Activated T-helper 2 cell treated with anti-CD3 and anti-CD28 coated beads, Interferon-gamma antibody, Interleukin-2, Interleukin-4, amounts not matched to agents 10 μg/mL and 5 μg/mL and 100 μg/mL, durations not matched to agents 14 hours and 24 hours and 36 hours (primary cell): ENCODE measurements at places on chromosomes 6 and 20.

DNA sequence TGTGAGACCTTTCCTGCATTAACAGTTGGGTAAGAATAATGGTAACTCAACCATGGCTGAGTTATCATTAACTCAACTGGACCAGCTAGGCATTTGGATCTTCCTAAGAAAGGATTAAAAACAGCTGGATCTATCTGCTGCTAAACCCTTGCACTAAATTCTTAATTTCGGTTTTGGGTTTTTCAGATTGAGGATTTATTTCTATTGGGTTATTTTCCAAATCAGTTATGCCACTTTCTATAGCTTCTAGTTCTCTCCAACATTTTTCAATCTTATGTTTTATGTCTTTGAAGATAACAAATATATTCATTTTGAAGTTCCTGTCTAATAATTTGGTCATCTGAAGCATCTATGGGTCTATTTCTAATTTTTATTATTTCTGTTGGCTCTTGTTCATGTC, 92.5 kb downstream of the KIF13A start:
- no peak for DNase-seq

- no peak for DNase-seq
These were observed 18.3 kb upstream of the CITED2 start for GRCh38 chr6:139392794-139393193.

- DNase-seq = no peak
These were observed 29.8 kb downstream of the DAAM2 start for GRCh38 chr6:39821742-39822532.

- DNase-seq = no peak
These were observed 167.3 kb downstream of the ARHGAP18 start for GRCh38 chr6:129542705-129543104.

GRCh38 chr6:12266571-12266970, 23.6 kb upstream of the EDN1 start:
- DNase-seq = no peak

DNA sequence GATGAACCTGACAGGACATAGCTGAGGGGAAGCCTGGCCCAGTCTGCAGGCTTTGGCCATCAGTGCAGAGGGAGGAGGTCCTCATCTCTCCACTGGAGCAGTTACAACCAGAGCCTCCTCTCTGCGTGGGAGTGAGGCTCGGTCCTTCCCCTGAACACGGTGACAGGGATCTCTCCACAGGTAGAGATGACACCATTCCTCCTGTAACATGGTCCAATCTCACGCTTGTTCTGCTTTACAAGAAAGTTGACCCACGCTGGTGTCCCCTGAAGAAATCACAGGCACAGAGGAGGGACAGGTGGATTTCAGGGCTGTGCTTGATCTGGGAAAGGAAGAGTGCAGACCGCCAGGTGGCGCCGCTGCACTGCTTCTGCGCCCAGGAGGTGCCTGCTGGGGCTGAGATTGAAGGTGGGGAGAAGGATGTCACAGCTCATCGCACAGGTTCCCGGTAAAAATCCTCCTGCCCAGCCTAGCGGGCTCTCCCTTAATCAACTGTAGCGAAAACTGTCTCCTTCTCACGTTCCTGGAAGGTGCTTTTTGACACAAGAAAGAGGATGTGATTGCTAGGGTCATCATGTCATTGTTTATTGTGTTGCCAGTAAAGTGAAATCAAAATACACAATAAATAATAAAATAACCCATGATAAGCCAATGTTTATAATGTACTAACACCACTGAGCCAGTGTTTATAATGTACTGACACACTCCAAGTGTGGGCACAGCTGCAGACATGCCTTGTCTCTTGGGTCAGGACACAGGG, 20.4 kb downstream of the HLA-G start:
- DNase-seq = peak; percentile 70

DNA sequence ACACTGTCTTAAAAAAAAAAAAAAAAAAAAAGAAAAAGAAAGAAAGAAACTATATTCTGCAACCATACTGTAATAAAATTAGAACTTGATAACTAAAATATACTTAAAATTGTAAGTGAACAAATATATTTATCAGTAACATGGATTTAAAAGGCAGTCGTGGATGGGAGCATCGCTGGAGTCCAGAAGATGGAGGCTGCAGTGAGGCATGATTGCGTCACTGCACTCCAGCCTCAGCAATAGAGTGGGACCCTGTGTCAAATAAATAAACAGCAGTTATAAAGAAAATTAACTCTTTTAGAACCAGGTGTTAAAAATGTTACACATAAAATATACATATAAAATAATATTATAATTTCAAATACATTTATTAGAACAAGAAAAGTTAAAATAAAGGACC, 8.7 kb downstream of the PSMB9 start:
- no peak for DNase-seq

DNA sequence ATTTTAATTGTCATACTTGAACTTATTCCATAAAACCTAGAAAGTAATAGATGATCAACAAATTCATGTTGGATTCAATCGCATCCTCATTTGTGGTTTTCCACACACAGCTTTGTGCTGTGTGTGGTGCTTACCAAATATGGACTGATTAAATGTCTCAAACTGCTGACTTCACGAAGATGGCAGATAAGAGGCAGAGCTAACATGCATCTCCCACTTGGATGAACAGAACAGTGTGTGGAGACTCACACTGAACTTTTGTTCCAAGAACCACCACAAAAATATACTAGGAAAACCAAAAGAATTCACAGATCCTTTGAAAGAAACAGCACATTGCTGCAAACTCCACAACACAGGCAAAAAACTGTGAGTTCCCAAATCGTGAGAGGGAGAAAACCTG, 603.7 kb downstream of the TENT5A start:
- DNase-seq = no peak

DNA sequence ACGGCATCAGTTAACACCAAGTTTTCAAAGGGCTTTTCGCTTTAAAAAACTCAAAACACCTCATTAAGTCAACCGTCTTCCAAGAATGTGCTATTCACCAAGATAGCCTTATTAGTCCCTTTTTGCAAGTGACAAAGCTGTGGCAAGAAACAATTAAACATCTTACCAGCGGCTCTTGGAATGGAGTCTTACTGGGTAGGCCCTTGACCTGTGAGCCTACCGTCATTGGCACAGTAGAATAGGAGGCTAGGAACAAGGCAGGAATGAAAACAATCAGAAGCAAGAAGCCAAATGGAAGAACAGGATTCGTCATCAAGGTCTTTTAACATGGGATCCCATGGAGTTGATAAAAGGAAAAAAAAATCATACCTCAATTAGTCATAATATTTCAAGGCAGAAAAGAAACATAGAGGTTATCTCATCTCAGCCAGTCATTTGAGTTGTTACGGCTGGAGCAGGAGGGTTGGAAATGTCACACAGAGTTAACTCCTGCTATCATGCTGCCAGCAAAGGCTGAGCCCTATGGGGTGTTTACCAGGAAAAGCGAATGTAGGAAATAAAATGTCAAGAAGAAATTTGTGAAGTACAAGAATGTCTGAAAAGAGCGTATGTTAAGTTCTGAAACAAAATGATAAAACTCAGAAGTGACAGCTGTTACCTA, 236.4 kb downstream of the UST start:
- DNase-seq = no peak

DNA sequence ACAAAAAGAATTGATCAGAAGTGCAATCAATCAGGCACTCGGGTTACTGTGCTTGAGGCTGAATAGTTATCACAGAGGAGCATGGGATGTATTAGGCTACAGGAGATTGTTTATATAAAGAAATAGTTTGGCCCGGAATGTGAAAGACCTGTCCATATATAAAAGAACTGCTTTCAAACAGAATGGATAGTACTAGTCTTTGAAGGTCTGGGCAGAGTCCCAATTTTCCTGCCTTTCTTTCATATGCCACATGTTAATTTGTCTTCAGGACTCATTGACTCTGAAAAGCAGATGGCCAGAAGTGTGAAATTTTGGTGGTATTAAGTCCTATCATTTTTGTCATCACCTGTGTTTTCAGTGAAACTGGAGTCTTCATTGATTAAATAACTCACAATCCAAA, 314.5 kb downstream of the EYA4 start:
- DNase-seq = no peak

DNA sequence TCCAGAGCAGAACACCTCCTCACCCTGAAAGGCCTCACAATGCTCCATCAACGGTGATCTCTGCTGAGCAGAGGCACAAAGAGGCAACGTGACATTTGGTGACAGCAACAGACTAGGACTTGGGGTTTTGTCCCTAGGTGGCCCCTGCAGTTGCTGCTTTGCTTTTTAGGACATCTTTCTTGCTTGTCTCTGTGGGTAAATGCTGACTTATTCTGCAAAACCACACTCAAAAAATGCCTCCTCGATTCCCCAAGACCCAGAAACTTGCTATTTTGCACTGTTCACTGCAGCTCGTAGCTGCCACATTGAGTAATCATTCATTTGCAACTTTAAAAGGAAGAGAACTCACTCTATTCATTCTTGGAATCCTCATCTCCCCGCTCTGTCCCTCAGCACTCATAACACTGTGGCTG, 209.9 kb downstream of the LY86 start:
- DNase-seq = no peak

GRCh38 chr20:4898282-4899244, 102.7 kb downstream of the SLC23A2 start:
- DNase-seq = no peak
